ENCODE measurements at places on chromosomes 1 and 21.

DNA sequence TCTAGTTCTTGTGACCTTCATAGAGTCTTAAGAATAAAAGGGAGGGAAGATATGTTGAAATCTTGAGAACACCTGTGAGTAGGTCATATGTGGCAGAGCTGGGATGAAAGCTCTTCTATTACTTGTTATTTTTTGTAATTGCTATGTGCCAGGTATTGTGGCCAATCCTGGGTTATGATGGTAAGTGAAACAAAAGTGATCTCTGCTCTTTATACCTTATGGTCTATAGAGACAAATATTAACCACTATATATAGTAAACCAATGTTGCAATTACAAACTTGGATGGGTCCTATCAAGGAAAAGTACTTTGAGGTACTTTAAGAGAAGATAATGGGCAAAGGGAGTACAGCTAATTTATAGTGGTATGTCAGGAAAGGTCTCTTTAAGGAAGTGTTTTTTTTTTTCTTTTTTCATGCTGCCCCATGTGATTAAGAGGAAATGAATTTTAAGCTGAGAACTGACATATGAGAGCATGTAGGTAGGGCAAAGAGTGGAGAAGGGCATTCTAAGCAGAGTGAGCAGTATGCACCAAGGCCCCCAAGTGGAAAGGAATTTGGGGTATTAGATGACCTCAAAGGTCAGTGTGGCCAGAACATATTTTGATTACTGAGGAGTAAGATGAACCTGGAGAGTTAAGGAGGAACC, 43.3 kb downstream of the POU2F1 start:
- no peak for DNase-seq

GRCh38 chr1:42450061-42450460, 5.8 kb downstream of the ZMYND12 start:
- DNase-seq: no peak

DNA sequence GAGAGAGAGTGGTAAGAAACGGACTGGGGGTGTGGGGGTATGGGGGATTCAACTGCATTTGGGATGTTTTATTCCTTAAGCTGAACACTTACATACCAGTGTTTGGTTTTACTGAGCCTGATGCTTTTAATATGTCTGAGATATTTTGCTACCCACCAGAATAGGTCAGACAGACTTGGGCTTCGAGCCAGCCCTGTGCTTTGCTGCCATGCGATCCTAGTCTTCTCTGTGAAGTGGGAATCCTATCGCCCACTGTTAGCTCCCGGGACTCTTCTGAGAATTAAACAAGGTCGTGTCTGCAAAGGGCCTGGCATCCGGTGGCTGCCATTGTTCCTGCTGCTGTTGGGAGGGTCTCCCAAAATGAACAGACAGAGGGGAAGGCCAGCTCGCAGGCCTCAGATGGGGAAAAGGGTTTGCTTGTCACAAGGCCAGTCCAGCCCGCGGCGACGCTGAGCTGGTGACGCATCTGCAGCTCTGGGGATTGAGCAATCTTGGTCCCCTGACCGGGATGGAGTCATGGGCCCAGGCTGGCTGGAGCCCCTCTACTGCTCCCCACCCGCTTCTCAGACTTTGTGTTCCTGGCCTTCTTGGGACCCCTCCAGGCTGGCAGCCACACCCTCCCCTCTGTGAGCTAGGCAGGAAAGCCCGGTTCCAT, 26.9 kb upstream of the ECE1 start:
- DNase-seq: no peak

- DNase-seq: no peak
Measured at GRCh38 chr1:113137563-113137962, 64.6 kb downstream of the LRIG2 start.

DNA sequence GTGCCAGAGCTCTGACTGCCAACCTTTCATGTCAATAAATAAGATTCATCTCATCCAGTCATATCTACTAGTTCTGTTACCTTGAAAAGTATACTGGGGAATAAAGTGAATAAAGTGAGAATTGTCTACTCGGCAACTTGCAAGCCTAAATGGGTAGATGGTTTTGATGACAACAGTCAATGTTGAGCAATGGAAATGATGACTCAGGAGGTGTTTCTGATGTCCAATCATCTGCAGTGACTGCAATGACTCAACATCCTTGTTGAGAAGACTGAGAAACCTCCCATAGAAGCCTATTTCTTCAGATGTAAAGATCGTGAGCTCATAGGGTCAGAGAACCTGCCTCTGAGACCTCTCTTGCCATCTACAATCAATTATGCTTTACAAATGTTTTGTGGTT, 276.4 kb downstream of the SPATA17 start:
- DNase-seq: peak; percentile 14

DNA sequence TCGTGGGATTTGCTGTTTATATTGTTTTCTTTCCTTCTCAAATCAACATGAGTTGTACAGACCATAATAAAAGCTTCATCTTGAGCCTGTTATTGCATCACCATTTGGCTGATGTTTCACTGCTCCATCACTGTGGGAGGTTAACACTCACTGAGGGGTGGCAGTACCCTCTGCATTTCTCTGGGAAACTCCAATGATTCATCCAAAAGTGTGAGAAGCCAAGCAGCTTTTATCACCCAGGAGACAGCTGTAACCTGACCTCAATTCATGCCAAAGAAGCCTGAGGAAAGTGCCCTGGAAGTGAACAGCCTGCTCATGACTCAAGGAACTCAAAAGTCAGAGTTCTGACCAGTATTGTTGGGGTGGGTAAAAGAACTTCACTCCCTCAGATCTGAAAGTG, 84.1 kb downstream of the GPR88 start:
- peak; percentile 99 for DNase-seq

DNA sequence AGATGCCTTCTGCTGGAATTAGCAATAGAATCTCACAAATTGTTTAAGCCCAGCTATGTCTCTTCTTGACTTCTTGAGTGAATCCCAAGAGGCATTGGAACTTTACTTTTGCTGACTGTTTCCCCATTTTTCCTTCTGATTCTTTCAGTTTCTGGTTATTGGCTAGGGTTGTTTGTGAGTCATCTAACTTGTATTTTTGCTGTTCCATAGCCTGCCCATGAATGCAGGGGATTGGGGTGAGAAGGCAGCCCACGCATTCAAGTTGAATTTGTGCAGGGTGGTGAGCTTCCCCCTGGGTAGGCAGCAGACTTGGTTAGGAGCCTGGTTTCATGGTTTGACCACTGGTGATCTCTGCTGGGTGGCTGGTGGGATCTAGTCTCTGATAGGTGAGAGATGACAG, 10.4 kb upstream of the KLF17 start:
- DNase-seq: peak; percentile 26

DNA sequence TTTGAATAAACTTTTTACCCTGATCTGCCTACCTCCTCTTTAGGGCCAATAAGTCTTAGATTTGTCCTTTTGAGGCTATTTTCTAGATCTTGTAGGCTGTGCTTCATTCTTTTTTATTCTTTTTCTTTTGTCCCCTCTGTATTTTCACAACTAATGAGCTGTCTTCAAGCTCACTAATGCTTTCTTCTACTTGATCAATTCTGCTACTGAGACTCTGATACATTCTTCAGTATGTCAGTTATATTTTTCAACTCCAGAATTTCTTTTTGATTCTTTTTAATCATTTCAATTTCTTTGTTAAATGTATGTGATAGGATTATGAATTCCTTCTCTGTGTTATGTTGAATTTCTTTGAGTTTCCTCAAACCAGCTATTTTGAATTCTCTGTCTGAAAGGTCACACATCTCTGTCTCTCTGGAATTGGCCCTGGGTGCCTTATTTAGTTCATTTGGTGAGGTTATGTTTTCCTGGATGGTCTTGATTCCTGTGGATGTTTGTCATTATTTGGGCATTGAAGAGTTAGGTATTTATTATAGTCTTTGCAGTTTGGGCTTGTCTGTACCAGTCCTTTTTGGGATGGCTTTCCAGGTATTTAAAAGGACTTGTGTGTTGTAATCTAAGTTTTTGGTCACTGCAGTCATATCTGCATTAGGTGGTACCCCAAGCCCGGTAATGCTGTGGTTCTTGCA, 11.2 kb upstream of the ATG4C start:
- no peak for DNase-seq

DNA sequence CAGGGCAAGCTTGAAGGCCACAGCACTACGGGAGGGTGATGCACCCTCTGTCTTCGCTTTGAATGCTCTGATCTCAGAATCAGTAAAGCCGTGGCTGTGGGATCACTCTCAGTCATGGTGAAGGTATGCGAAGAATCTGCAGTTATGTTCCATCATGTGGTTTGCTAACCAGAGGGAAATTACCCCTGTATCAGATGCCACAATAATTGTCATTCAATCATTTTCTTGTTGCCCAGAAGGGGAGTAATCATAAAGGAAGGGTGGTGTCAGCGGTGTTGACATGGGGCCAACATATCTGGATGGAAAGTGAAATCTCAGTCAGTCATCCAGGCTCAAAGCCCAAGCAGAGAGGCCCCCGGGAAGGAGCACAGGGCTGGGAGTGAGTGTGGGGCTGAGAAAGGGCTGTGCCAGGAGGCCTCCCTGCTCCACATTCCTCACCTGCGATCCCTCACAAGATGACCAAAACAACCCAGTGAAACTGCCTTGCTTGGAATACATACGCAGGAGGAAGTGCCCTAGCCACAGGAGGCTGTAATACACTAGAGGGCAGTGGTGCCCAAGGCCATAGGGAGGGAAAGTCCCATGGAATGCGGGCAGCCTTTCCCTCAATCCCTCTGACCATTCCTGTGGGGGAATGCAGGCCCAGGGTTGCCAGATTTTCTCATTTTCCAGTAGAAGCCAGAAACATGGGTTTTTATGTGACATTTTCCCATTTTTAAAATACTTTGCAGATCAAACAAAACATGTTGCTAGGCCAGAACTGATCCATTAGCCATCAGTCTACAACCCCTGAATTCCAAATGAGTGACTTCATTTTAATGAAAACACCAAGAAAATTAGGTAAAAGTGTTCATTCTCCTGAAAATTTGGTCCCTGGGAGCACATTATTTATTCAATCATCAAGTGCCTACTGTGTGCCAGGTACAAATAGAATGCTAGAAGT, 95.7 kb upstream of the VANGL1 start:
- DNase-seq: peak; percentile 93

GRCh38 chr1:58902830-58903513, 119.1 kb upstream of the JUN start:
- no peak for DNase-seq

GRCh38 chr1:45979074-45979777, 153.2 kb downstream of the PIK3R3 start:
- no peak for DNase-seq

DNA sequence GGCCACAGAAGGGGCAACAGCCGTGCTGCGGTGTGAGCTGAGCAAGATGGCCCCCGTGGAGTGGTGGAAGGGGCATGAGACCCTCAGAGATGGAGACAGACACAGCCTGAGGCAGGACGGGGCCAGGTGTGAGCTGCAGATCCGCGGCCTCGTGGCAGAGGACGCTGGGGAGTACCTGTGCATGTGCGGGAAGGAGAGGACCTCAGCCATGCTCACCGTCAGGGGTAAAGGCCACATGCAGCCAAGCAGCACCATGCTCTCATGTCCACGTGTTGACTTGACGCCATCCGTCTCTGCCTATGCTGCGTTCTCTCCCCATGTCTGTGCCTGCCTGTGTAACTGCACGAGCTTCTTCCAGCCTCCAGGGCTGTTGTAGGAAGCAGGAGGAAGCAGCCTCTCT, 85.5 kb downstream of the OBSCN start:
- no peak for DNase-seq

DNA sequence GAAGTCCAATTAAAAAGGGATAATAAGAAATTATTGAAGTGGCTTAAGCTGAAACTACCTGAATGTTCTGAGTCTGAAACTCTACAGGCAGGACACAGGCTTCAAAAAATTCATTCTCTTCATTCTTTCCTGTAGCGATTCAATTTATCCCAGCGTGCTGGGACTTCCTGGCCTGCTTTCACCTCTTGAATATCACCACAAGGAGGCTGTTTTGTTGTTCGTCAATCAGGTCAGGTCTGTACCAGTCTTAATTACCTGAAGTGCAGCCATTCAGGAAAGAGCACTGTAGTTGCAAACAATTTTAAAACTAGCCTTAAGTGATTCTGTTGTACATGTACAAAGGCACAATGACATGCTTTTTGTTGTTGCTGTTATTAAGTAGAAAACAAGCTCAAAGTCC, 38.4 kb downstream of the FYB2 start:
- no peak for DNase-seq

DNA sequence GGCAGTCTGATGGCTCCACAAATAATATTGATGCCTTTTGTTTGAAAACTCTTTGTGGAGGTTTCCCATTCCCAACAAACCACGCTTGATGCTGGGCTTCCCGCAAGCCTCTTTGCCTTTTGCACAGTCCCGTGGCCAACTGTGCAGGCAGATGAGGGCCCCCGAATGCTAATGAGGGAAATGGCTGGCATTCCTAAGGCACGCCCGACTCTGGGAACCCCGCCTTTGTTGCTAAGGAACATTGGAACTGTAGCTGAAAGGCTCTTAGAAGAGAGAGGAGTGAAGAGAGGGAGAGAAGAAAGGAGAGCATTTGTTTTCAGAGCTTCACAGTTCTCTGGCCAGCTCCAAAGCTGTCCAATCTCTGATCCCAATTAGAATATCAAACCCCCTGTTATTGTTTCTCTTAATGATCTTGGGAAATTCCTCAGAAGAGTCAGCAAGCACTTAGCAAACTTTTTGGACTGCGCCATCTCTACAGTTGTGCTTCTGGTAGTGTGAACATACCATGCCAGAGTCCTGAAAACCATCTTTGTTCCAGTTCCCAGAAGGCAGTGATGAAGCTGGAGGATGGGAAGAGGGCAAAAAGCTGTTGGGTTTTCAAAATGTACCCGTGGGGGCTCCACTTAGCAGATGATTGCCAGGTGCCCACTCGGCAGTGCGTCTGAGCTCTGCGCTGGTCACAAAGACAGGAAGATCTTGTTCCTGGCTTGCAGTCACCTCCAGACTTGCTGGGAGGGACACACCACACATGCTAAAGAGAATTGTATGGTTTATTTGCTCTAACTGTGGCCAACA, 60.1 kb upstream of the CYP2J2 start:
- DNase-seq: no peak

- DNase-seq: no peak
Measured at GRCh38 chr1:228650141-228650540, 85.1 kb upstream of the RHOU start.

DNA sequence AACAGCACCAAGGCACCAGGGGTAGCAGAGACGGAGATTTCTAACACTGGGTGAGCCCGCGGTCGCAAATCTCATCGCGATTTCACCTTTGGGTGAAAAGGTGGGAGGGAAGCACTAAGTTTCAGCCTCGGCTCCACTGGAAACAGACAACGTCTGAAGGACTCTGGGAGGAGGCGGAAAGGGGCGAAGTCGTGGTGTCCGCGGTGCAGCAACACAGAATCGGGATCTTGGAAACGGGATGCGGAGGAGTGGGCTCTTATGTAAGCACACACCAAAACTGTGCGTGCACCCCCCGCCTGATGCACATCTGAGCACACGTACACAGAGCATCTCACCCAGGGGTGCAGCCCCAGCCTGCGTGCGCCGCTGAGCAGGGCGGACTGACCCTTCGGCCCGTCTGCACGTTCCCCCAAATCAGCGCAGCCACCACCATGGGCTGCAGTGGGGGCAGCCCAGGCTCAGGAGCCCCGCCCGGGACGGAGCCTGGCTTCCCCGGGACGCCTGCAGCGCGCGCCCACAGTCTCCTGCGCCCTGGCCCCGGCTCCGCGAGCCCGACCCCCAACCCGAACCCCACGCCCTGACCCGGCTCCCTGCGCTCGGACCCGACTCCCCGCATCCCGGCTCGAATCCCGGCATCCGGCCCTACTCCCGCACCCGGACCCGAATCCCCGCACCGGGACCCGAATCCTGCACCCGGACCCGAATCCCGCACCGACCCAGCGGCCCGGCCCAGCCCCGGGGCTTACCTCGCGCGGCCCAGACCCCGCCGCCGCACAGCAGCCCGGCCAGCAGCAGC, 670 bp downstream of the CLSTN1 start:
- no peak for DNase-seq

All from kidney epithelial cell (primary cell).